Colonic mucosa (tissue), 4 donors: ENCODE measurements at places on chromosomes 3 and 15.

DNA sequence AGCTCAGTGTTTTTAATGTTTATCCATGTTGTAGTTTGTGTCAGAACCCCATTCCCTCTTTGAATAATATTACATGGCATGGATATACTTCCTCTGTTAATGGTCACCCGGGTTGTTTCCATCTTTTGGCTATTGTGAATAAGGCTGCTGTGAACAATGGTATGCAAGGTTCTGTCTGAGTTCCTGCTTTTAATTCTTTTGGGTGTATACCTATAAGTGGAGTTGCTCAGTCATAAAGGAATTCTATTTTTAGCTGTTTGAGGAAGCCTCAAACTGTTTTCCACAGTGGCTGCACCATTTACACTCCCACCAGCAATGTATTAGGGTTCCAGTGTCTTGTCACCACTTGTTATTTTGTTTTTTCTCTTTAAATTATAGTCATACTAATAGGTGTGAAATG, 99.6 kb downstream of the SLC25A26 start:
- DNase-seq: no peak

GRCh38 chr15:78540871-78541743, 863 bp downstream of the PSMA4 start:
- no peak for DNase-seq

GRCh38 chr15:82595766-82596165, 51.4 kb downstream of the CPEB1 start:
- DNase-seq: no peak

- peak; percentile 58 for DNase-seq
Observed at GRCh38 chr3:57079474-57079831, 19.0 kb downstream of the SPATA12 start.

DNA sequence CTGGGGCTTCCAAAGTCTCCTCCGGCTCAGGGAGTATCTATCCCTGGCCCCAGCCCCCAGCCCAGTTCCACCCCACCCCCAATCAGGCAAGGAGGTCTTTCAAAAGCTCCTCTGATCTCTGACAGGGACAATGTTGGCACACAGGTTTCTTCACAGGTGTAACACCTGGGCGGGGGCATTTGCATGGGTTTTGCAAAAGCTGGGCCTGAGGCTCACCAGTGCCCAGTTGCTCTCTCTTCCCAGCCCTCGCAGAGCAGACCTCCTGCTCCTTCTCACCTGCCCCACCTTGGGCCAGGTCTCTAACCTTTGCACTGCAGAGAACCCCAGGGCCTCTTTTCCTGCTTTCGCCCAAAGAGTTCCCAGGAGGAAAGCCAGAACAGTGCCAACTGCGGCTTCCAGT, 8.6 kb upstream of the CSK start:
- peak; percentile 33 for DNase-seq
